Fibroblast of the aortic adventitia (primary cell): ENCODE measurements at places on chromosomes 2 and 18. TPM values are rescaled to one million over a fixed set of nuclear protein-coding genes. Genes with fewer than 3 reads are reported as not detected.
A peak's percentile ranks its signal among the peaks of the same experiment; 100 is the strongest.

GRCh38 chr2:40886655-40887054 lies 434.8 kb upstream of the SLC8A1 start:
- no peak for DNase-seq

DNA sequence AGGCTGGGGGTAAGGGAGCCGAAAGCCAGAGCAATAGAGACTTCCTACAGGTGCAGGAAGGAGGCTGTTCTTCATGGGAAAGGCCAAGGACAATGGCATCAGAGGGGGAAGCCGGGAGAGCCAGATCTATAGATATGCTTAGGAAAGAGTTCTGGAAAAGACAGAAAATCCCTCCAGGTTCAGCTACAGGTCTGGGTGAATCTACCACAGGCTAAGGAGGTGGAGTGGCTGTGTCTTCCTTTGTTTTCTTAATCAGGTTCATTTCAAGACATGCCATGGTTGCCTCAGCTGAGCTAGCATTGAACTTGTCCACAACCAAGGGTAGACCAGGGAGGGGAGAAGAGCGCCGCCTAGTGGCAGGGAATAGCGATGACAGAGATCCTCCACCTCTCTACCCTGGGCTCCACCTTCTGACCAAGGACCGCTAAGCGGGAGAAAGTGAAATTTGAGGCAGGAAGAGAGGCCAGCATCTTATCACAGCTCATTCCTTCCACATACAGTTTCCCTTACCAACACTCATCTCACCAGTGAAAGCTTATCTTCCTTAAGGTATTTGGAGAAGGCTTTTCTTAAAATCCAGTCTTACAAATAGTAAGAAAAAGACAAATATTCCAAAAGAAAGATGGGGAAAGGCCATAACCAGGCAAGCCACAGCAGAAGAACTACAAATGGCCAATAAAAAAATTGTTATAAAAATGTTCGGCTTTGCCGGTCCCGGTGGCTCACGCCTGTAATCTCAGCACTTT lies 74.2 kb downstream of the VIT start:
- DNase-seq, result peak; percentile 19

The NOSTRIN gene
- 0.81 TPM in 1 of 2 replicates, not detected in the other for total RNA-seq

DNA sequence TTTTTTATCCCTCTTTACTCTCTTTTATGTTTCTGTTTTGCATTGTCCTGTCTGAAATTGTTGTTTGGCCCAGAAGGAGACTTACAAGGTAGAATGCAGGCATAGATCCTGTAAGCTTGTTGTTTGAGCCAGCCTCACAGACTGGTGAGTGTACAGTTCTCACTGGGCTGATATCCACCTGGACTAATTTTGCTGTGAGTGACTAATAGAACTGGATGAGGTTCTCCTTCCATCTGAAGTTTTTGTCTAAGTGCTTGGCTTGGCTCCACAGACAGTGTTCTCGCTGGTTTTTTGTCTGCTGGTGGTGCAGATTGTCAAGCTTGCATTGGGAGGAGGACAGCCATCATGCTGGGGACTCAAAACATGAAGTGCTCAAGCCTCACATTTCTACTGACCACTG lies 495.7 kb downstream of the TSN start:
- DNase-seq, result no peak

- peak; percentile 93 for DNase-seq
These were observed 246.1 kb upstream of the TNP1 start for GRCh38 chr2:217105733-217106649.

- no peak for DNase-seq
These were observed at the start of gene HOXD13 for GRCh38 chr2:176092270-176093144. TSS of gene HOXD13 (plus strand) at chr2:176092721. CDS start at chr2:176092891, 170 bp downstream.

DNA sequence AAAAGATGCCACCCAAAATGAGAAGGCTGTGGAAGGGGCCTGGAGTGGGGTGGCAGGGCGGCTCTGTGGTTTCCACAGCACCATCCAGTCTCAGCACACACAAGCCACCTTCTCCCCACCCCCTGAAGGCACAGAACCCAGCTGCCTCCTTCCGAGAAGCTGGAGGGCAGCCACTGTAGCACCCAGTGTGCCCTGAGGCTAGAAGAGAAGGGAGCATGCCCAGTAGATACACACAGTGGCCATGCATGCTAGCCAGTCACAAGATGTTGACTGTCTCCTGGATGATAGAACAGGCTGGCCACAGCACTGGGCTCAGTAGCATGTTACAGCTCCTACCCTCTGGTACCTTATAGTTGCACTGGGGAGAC lies 148.9 kb upstream of the EPAS1 start:
- no peak for DNase-seq

GRCh38 chr2:193011870-193012269 lies 817.1 kb upstream of the TMEFF2 start:
- DNase-seq, result no peak

The NTSR2 gene
- not detected in 2 replicates for total RNA-seq

GRCh38 chr2:225164401-225165050 lies 122.3 kb upstream of the DOCK10 start:
- DNase-seq, result peak; percentile 13

GRCh38 chr2:188956961-188957360 lies 17.2 kb upstream of the COL3A1 start:
- no peak for DNase-seq

- DNase-seq, result no peak
These were observed 16.3 kb downstream of the ABCB11 start for GRCh38 chr2:169014780-169015179.

- peak; percentile 93 for DNase-seq
These were observed 484.2 kb upstream of the NRP2 start for GRCh38 chr2:205198140-205198525.
